H54 (cell line): ENCODE measurements at places on chromosomes 11 and 22.

DNA sequence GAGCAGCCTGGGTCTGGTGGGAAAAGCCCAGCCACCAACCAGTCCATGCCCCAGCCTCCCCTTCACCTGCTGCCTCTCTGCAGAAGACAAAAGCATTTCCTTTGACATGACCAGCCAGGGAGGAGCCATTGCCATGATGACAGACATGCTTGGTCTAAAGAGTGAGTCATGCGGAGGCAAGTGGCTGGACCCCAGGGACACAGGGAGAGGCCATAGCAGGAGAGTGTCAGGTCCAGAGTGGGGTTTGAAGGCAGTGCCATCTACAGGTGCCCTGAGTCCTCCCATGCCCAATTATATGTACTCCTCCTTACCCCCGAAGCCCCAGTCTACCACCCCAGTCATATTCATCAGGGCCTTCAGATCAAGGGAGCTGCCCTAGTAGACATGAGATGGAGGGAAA is 67.4 kb downstream of the SCN3B start:
- DNase-seq = no peak

DNA sequence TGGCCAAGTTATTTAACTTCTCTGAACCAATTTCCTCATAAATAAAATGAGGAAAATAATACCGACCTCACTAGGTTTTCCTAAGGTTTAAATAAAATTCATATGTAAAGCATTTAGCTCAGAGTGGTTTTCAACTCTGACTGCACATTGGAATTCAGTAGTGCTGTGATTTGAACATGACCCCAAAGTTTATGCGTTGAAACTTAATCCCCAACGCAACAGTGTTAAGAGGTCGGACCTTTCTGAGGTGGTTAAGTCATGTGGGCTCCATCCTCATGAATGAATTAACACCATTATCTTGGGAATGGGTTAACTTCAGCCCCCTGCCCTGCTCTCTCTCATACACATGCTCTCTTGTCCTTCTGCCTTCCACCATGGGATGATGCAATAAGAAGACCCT is 322.2 kb downstream of the AASDHPPT start:
- no peak for DNase-seq

DNA sequence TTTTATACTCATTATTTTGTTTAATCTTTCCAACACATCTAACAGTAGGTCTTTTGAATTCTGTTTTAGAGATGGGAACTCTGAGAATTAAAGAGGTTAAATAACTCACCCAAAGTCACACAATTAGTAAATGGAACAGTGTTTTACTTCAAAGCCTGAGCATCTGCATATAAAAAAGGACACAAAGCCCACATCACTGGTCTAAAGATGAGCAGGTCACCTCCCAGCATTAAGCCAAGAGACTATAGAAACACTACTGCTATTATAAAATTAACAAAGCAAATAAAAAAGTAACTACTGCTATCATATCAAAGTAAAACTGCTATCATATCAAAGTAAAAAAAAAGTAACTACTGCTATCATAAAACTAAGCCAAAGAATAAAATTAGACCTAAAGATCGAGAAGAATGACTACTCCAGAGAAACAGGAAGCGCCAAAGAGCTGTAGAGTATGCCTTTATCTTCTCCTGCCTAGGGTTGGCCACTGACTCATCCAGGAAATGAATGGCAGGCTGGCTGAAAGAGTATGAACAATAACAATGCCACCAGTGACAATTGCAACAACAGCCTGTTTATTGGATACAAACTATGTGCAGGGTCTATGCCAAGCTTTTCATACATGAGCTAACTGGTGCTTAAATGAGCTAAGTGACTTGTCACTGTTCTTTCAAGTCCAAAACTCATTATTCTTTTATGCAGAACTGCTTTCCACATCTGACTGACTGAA is 1153.0 kb upstream of the TENM4 start:
- DNase-seq = peak; percentile 9

- DNase-seq = no peak
Observed at GRCh38 chr11:16177688-16178087, 178.7 kb downstream of the SOX6 start.

GRCh38 chr11:3622521-3622920 is 19.3 kb downstream of the ART5 start:
- no peak for DNase-seq

- DNase-seq = no peak
Observed at GRCh38 chr11:23257556-23257955, 397.3 kb upstream of the CCDC179 start.

DNA sequence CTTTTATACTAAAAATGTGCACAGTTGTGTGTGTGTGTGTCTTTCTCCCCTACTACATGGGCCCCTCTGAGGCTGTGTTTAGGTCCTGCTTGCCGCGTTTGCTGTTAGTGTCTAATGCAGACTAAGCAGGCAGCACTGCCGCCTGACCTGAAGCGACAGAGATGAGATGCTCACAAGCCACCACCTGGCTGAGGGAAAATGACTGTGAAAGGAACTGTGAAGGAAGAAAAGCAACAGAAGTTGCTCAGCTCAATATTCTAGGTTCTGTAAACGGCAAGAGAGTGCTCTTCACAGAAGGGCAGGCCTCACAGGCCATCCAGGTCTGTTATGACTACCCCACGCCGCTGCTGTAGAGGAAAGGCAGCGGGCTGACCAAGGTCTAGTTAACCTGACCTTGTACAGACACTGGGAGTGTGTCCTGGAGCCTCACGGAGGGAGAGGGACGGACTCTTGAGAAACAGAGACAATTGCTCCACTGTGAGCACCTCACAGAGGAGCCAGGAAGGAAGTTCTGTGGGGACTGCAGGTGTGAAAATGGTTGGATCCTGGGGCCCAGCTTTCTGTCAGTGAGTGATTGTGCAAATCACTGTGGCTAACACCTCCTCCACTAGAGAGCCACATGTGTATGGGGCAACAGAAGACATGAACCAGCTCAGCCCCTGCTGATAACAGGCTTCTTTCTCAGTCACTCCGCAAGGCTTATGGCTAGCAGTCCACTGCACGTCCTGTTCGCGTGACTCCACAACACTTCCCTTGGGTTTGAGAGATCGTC is 31.3 kb upstream of the YPEL1 start:
- no peak for DNase-seq

GRCh38 chr22:37163575-37164504 is 14.1 kb upstream of the IL2RB start:
- no peak for DNase-seq

GRCh38 chr22:45527456-45527855 is 24.8 kb downstream of the FBLN1 start:
- no peak for DNase-seq

DNA sequence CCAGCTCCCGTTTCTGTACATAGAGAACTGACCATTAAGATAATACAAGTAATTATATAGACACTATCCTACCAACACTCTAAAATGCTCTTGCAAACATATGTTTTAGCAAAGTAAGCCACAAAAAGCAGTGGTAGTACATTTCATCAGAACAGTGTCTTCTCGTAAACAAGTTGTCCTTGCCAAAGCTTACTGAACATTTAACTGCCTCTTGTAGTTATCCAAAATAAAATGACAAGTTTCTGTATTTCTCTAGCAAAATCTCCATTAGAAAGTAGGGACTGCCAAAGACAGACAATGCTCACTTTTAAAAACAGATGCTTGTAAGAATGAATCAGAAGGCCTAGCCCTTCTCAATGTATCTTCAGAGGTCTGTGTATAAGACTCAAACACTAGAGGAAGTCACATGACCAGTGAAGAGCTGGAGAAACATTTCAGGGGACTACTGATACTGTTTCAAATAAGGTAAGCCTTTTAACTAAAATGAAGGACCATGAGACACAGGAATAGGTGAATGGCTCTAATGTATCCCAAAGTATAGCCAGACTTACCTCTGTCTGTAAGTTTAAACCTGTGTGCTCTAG is 7.8 kb upstream of the ZC3H12C start:
- no peak for DNase-seq

DNA sequence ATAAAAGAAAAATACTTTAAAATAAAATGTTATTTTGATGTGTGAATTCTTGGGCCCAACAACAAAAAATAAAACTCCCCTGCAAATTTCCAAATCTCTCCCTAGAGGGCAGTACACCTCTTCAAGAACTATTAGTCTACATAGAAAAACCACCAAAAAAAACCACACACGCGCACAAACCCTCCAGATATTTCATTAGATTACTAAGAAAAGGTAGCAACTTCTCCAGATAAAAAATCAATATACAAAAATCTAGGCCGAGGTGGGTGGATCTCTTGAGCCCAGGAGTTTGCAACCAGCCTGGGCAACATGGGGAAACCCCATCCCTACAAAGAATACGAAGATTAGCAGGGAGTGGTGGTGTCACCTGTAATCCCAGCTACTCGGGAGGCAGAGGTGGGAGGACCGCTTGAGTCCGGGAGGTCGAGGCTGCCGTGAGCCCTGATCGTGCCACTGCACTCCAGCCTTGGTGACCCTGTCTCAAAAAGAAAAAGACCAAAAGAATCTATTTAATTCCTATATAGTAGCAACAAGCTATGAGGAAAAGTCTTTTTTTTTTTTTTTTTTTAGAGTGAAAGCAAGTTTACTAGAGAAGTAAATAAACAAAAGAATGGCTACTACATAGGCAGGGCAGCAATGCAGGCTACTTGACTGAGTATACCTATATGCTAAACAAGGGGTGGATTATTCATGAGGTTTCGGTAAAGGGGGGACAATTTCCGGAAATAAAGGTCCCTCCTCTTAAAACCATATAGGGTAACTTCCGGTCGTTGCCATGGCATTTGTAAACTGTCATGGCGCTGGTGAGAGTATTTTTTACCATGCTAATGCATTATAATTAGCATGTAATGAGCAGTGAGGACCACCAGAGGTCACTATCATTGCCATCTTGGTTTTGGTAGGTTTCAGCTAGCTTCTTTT is 13.1 kb downstream of the B3GNT6 start:
- peak; percentile 50 for DNase-seq

DNA sequence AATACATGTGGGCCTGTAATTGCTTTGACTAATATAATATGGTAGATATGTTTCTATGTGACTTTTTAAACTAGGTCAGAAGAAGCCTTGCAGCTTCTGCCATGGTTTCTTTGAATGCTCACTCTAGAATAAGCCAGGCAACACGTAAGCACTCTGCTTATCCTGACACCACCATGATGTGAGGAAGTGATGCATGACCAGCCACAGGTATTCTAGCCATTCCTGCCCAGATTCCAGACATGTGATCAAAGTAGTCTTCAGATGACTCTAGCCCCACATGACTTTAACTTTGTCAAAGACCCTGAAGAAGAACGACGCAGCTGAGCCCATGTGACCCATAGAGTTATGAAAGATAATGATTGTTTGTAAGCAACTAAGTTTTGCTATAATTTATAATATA is 276.1 kb upstream of the NCAM1 start:
- DNase-seq = no peak

GRCh38 chr22:45897736-45898135 is 79.2 kb downstream of the WNT7B start:
- DNase-seq = no peak

- DNase-seq = no peak
Observed at GRCh38 chr22:47623066-47623762, 860.8 kb downstream of the TBC1D22A start.

GRCh38 chr11:67054836-67055523 is 1.7 kb upstream of the RHOD start:
- DNase-seq = peak; percentile 87

- no peak for DNase-seq
Observed at GRCh38 chr11:88657076-88657738, 319.7 kb upstream of the CTSC start.

DNA sequence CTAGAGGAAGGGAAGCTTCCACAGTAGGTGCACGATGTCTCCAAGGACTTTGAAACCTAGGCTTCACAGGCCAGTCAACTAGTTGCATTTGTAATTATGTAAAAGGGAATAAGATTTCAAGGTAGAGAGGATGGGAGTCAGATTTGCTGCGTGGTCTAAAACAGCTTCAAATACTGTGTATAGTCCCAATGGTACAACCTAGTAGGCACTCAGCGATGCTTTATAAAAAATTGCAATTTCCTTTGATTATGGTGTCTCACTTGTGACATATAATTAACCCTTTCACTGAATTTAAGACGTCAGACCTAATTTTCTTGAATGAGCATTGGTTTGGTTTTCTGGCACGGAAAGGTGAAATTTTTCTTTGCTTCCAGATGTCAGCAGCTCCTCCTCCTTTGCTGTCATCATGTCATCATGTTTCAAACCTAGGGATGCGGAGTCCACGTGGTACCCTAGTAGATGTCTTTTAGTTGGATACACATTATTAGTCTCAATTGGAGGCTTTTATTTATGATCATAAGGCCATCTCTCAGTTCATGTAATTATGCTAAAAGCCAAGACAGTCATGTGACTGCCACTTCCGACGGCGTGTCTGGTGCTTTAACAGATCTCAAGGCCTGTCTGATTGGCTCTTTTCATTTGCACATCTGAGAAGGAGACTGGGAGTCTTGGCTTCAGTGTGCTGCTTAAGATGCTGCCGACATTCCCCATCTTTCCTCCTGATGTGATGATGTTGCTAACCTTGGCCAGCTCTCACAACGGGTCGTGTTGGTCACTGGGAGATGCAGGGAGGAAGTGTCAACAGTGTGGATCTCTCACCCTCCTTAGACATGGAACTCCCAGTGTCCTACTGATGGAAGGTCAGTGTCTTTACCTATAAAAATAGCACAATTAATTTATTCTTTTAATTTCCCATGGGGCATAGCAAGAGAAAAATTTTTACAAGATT is 134.0 kb downstream of the HIPK3 start:
- DNase-seq = no peak

GRCh38 chr11:121385688-121386087 is 66.4 kb upstream of the SORL1 start:
- no peak for DNase-seq

GRCh38 chr22:49827853-49828598 is at the start of gene BRD1:
Gene BRD1 (minus strand): TSS chr22:49827873. CDS start chr22:49824317, 3,556 bp downstream.
- no peak for DNase-seq

DNA sequence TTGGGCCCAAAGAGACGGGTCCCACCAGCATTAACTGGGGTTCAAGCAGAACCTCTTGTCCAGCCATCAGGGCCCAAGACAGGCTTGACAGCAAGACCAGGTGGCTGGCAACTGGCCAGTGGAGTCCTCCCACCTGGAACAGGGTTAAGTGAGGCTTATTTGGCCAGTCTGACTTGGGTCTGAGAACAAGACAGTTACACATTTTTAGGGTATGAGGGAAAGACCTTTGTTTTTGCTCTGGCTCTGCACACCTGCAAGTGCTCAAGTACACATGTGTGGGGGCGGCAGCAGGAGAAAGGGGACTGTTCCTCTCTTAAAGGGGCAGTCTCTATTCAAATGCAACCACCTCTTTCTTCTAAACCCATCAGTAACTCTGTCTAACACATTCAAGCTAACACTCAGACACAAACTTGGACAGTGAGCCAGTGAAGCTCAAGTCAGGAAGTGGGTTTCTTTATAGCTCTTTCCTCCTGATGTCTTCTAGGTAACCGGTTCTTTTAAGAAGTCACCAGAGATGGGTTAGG is 116.2 kb downstream of the ETS1 start:
- no peak for DNase-seq

GRCh38 chr22:31683181-31684105 is 21.4 kb upstream of the PISD start:
- no peak for DNase-seq

GRCh38 chr11:23423104-23423503 is 562.8 kb upstream of the CCDC179 start:
- DNase-seq = no peak

- DNase-seq = no peak
Observed at GRCh38 chr22:42432818-42433217, 615 bp upstream of the NFAM1 start.

GRCh38 chr11:123052901-123053721 is 8.8 kb downstream of the HSPA8 start:
- no peak for DNase-seq

- peak; percentile 61 for DNase-seq
Observed at GRCh38 chr22:33438273-33438672, 380.1 kb upstream of the SYN3 start.
